ENCODE measurements at places on chromosomes 1 and 21.

DNA sequence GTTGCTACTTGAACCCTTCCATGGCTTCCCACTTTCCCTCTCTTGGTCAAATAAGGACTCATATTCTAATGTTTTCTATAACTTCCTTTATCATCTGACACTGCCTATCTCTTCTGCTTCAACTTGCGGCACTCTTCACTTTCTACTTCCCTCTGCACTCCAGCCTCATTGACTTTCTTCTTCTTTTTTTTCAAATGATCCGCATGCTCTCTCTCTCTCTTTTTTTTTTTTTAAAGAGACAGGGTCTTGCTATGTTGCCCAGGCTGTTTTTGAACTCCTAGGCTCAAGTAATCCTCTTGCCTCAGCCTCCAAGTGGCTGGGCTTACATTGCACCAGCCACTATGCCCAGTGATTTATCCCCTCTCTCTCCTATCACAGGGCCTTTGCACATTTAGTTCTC, 7.3 kb upstream of the IL10 start:
- DNase-seq: no peak

GRCh38 chr21:15301736-15302135, 236.9 kb upstream of the NRIP1 start:
- no peak for DNase-seq

- no peak for DNase-seq
Measured at GRCh38 chr1:53634571-53634979, 104.4 kb downstream of the GLIS1 start.

DNA sequence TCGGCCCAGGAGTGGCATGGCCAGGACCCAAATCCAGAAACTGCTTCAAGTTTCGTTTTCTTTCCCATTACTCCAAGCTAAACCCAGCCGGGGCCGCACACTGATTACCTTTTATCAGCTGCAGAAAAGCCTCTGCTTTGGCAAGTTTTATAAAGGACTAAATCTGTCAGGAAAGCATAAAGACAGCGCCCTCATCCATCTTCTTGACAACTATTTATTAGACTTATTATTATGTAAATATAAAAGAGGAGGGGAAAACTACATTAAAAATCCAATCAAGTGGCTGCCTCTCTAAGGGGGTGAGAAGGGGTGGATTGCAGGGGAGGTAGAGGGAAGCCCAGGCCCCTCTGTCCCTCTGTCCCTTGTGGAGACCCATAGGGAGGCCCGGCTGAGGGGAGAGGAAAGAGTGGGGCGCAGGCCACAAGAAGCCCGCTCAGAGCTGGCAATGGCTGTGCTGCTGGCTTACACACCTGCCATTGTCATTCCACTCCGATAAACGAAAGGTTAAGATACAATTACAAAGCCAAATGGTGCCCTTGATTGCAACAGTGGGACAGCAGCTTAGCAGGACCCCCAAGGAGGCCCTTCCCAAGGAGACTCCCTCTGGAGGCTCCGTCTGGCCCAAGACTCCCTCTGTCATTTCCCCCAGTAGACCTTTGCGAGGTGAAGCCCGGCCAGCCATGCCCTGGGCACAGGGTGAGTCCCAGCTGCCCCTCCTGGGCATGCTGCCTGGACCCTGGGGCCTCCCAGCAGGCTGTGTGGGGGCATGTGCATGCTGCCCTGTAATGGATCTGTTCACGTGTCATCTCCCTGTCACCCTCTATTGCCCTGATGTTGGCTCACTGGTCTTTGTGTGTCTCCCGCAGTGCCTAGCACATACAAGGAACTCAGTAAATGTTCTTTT, 45.4 kb downstream of the KCND3 start:
- no peak for DNase-seq

DNA sequence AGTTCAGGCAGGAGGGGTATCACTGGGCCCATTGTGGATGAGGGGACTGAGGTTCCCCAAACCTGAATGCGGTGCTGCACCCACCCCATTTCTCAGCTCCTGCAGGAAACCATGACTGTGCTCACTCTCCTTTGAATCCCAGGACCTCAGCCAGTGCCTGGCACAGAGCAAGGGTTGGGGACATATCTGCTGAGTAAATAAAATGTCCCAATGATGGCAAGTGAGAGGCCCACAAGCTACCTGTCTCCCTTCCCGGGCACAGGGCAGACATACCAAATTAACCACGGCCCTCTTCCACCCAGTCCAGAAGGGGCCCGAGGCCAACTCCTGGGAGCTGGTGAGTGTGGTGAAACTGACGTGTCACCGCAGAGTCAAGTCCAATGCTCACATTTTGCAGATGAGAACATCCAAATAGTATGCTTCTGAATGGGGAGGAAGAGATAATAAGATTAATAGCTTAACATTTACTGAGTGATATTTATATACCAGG, 97.6 kb downstream of the EPHB2 start:
- no peak for DNase-seq

GRCh38 chr1:31596737-31597097, 20.4 kb downstream of the TINAGL1 start:
- no peak for DNase-seq

DNA sequence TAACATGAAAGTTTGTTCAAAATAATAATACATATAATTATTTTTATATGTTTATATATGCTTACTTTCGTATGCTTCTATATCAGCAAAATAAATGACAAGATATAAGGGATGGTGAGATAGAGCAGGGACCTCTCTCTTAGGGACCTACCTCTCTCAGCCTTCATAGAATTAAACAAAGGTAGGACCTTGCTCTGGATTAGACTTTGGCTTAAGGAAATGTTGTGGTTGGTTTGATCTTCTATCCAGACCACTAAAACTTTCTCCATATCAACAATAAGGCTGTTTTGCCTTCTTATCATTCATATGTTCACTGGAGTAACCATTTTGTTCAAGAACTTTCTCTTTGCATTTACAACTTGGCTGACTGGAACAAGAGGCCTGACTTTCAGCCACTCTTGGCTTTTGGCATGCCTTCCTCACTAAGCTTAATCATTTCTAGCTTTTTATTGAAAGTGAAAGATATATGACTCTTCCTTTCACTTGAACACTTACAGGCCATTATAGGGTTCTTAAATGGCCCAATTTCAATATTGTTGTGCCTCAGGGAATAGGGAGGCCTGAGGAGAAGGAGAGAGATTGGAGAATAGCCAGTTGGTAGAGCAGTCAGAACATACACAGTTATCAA, 14.4 kb downstream of the FRRS1 start:
- no peak for DNase-seq

GRCh38 chr1:216606047-216606637, 117.1 kb downstream of the ESRRG start:
- no peak for DNase-seq

DNA sequence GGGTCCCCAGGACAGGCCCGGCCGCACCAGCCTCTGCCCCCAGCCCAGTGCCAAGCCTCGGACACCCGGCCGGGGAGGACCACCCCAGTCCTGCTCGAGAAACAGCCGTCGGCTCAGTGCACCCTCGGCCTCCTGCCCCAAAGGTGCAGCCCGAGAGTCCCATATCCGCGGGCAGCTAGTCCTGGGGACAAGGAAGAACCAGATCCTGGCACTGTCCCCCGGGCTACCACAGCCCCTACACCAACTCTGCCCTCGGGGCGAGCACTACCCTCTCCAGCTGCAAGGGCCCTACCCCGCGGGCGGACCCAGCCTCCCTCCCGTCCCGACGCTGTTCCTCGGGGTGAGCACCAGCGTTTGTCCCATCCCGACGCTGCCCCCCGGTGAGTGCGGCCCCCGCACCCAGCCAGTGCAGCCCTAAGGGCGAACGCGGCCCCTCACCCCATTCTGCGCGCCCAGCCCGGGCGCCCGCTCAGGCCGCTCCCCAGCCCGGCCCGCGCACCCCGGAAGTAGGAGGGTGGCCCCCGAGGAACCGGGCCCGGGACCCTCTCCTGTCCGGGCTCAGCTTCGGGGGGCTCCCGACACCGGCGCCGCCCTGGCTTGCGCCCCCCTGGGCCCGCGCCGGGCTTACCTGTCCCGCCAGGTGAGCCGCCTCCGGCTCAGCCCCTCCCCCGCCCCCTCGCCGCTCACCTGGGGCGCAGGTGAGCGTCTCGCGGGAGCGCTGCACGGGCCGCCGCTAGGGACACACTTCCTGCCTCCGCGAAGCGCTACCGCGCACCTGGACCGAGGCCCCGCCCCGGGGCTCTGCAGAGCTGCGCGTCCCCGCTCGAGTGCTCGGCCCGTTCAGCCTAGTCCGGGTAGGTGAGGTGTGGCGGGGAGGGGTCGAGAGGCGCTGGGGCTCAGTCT, at the start of gene KDF1:
TSS of gene KDF1 (minus strand) at position 747 of the 903 bp plus-strand sequence. CDS start 8,088 bp downstream, outside the sequence.
- DNase-seq: peak; percentile 63

DNA sequence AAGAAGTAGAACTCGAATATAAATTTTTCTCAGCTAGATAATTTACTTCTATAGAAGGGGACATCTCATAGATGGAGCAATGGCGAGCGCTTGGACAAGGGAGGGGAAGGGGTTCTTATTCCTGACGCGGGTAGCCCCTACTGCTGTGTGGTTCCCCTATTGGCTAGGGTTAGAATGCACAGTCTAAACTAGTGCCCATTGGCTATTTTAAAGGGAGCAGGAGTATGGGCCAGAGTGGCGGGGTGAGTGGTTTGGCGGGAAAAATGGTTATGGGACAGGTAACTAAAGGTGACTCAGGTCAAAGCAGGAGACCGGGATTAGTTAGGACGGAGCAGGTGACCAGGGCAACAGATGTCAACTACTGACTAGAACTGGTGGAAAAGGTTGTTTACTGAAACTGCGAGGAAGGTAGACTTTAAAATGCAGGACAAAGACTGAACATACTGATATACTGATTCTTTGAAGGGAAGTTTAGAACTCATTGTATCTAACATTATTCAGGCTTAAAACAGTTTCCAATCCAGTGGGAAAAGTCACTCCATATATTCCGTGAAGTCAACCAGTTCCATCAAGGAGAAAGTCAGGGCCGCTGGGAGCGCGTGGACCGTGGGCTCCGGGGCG, 940 bp upstream of the ATAD3A start:
- DNase-seq: peak; percentile 5

DNA sequence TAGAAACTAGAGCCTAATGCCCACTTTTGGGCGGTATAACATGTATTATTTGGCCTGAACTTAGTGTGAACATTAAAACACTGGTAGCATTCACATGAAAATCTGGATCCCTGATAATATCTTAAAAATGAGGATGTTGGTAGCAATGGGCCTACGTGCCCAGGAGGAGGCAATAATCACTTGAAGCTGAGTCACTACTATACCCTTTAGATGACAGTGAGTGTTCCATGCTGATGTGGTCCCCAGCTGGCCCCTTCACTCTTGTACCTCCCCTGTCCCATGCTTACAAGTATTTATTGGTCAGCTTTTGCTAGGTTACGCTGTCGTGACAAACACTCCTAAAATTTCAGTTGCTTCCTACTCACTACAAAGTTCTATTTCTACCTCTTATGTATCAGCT, 23.0 kb upstream of the POU2F1 start:
- no peak for DNase-seq

DNA sequence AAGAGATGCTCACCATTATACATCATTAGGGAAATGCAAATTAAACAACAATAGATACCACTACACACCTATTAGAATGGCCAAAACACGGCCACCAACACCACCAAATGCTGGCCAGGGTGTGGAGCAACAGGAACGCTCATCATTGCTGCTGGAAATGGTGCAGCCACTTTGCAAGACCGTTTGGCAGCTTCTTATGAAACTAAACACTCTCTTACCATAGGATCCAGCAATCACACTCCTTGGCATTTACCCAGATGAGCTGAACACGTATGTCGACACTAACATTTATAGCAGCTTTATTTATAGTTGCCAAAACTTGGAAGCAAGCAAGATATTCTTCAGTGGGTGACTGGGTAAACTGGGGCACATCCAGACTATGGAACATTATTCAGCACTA, 28.9 kb upstream of the ADARB1 start:
- DNase-seq: no peak

DNA sequence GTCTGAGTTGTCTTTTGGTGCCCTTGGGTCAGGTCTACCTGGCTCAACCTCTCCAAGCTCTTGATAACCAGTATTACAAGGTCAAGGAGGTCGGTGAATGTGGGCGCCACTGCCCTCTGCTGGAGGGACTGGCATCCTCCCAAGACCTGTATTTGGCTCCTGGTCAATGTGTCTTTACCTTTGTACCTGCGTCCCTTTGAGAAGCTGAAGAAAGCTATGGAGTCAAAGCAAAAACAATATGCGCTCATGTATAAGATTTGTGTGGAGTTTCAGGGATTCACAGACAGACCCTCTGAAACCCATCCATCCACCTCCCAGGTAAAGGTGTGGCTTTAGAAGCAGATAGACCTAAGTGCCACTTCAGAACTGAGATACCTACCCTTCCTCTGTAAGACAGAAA, 61.8 kb upstream of the NBL1 start:
- no peak for DNase-seq

GRCh38 chr1:5744911-5745799, 247.1 kb downstream of the NPHP4 start:
- no peak for DNase-seq
